ENCODE measurements at places on chromosomes 2 and 18.

GRCh38 chr2:105143467-105144151, 97.9 kb upstream of the GPR45 start:
- ATAC-seq = peak; percentile 35

DNA sequence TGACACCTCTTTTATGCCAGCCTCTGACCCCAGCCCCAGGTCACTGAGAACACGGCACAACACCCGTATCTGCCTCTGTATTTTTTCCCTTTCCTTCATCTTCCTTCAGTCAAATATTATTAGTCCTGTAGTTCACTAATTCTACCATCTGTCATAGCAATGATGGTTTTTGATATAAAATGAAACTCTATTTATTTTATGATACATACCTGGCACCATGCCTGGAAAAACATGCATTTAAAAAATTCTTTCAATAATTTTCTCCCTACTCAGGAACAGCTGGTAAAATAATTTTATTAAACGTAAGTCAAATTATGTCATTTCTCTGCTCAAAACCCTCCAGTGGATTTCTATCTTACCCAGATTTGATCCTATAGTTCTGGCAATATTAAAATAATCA, 224.7 kb downstream of the CDH7 start:
- ATAC-seq = no peak

DNA sequence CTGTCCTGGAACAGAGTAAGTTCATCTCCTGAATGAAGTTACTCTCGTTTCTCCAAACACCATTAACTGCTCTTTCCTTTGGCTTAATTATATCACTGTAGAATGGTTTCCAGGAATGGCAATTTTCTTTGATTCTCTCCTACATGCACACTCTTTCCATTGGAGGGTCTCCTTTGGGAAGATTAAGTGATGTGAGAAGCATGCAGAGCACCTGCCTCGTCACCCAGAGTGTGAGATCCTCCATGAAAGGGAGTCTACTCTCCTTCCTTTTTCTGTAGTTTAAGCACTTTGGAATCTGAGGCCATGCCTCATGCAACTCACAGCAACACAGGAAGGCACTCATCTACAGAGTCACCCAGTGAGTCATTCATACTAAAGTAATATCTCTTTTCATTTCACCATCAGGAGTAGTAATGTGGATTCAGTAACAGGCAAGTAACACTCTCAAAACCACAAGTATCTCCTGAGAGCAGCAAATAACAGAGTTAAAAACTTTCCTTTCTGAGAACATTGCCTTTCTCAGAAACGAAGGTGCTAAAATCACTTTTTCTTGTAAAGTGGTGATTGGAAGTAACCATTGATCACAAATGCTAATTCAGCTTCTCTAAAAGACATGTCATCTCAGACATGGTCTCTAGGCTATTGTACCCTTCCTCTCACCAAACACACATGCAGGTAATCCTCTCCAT, 52.8 kb upstream of the IL1RL1 start:
- peak; percentile 89 for ATAC-seq

DNA sequence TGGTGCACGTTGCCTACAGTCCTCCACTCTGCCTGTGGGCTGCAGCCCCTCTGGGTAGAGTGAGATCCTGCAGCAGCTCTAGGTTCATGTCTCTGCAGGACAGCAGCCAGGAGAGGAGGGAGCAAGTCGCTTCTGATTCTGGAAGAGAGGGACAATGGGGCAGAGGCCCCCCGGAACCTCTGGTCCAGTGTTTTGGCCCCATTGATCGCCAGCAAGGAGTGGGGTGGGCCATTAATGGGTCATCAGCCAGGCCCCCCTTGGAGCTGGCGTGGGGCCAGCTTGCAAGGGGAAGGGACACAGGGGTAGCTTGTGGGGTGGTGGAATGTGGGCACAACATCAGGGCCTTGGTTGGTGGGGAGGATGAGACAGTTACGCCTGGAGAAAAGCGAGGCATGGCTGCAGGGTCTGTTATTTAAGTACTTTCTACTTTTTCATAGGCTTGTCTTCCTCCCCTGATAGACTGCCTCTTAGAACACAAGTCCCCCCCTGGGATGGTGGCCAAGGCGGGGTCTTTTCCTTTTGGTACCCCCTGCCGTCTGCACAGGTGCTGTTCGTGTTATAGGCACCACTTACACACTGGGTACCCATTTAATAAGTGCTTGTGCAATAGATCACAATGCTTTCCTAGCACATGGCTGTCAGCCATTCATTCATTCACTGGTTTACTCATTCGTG, 44.6 kb downstream of the INHBB start:
- ATAC-seq = no peak

DNA sequence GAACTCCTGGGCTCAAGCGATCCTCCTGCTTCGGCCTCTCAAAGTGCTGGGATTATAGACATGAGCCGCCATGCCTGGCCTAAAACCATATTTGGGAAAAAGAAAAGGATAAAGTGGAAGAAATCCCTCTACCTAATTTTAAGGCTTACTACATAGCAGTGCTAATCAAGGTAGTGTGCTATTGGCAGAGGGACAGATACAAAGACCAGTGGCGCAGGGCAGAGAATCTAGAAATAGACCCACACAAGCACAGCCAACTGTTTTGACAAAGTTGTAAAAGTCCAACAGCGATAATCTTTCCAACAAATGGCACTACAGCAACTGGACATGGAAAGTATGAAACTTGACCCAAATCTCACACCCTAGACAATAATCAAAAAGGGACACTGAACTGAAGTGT, 138.4 kb downstream of the TFCP2L1 start:
- ATAC-seq = no peak

DNA sequence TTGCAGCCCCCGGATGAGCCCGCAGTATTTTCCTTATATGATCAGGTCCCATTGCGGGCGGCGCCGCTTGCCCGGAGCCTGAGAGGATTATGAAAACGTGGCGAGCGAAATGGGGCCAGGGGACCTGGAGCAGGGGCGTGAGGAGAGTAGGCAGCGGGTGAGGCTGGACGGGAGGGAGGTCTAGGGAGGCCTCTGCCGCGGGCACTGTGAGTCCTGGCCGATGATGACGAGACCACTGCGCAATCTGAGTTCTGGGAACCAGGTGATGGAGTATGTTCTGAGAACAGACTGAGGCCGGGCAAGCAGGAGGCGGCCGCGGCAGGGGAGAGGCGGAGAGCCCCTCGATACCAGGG, 790 bp upstream of the ACAA2 start:
- ATAC-seq = peak; percentile 65
